Right ventricle myocardium inferior (tissue), 1 donor: ENCODE measurements at places on chromosomes 11 and 22. TPM values are rescaled to one million over a fixed set of nuclear protein-coding genes. Genes with fewer than 3 reads are reported as not detected.

DNA sequence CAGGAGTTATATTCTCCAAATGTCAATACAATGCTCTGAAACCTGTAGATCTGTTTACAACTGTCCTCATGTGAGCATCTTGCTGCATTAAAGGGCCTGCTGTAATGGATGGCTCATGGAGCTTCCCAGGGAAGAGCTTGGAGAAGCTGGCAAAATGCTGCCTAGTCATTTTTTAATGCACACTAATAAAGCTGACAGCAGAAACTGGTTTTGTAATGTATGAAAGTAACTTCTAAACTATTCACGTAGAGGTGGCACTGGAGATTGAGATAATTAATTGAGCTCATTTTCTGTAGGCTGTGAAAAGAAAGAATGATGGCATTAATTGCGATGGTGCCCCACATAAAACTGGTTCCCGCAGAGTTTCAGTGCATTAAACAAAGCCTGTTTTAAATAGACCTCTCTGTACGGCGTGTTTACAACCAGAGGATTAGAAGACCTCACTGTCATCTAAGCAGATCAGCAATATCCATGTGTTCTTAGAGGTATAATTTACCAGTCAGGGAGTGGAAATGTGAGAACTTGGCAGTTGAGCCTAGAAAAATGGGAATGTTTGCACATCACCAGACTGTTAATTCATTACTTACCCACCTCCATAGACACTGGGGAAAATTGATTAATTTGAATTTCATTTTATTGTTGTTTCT lies 16.0 kb downstream of the POLA2 start:
- DNase-seq: no peak

DNA sequence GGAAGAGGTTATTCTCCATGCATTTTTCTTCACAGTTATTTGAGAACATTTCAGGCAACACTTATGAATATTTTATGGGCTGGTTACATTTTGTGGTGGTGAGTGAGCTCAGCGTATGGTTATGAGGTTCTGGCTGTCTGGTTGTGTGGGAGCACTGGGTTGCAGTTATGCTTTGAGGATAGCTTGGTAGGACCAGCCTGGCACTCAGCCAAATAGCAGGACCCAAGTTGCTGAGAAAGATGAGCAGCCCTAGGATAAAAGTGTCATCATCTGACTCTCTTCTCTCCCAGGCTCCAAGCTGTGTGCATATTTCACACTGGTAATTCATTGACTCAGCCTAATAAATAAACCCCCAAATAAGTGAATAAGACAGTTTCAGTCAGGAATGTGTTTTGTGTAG lies 8.1 kb upstream of the SRSF8 start:
- DNase-seq: no peak

- no peak for DNase-seq
These were observed 37.7 kb upstream of the TFIP11 start for GRCh38 chr22:26549902-26550497.

- DNase-seq: no peak
These were observed 145.0 kb downstream of the CCDC34 start for GRCh38 chr11:27217948-27218420.

Gene OR8D4
- not detected for total RNA-seq

DNA sequence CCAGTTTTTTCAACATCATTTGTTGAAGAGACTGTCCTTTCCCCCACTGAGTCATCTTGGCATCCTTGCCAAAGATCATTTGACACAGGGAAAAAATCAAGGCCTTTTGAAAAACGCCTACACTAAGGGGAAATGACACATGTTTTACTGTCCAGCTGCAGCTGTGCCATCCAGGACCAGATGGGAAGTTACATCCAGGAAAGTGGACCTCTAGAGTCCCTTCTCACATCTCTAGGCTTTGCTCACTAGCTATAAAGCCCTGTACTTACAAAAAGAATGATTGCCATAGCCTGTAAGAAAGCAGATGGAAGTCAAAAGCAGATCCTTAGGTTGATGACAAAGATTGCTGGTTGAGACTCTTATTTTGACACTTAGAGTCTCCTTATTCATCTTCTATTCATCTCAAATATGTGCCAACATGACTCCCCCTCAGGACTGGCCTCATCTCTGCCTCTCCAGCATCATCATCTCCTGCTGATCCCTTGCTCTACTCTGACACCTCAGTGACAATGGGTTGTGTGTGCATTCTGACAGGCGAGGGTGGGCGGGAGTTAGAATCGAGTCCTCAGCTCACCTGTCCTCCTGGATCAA lies 22.8 kb downstream of the OSBP2 start:
- no peak for DNase-seq

- DNase-seq: no peak
These were observed 3.2 kb downstream of the TPST2 start for GRCh38 chr22:26586556-26587325.

DNA sequence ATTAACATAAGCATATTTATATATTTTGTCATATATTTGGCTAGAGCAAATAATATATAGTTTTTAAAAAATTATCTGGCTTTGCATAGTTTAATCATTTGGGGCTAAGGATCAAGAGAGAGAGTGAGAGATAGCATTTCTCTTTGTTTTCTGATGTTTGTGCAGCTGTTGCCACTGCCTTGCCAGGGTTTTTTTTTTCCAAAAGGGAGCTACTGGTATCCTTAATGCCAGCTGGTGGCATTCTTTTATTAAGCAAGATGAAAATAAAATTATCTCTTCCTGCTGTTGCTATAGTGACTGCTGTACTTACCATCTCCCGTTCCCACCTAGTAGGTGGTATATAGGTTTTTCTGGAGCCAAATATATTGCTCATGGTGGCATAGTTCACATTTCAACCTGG lies 793.3 kb upstream of the ARHGAP42 start:
- DNase-seq: no peak

Gene LRRN4CL
- total RNA-seq: 4.5 TPM

Gene FKBP2
- total RNA-seq: 50.6 TPM

GRCh38 chr11:74932797-74933196 lies 16.1 kb downstream of the XRRA1 start:
- no peak for DNase-seq

GRCh38 chr11:127233998-127234397 lies 233.4 kb upstream of the KIRREL3 start:
- no peak for DNase-seq

- no peak for DNase-seq
These were observed 5.9 kb downstream of the SIAE start for GRCh38 chr11:124667601-124668000.

DNA sequence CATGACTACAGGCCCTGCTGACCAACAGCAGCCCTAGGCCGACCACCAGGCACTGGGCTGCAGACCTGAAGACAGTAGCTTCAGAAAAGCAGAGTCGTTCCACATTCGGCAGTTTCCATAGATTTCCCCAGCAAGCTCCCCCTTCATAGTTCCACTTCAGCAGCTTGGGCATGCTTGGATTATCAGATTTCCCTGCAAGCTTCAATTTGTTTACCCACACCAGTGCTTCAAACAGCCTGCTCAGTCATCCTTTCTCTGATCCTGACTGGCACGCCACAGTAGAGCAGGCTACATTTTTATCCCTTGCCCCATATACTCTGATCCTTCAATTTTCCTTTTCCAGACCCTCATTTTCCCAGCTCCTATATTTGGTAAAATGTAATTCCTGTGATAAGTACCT lies 51.1 kb upstream of the CFAP300 start:
- DNase-seq: no peak

DNA sequence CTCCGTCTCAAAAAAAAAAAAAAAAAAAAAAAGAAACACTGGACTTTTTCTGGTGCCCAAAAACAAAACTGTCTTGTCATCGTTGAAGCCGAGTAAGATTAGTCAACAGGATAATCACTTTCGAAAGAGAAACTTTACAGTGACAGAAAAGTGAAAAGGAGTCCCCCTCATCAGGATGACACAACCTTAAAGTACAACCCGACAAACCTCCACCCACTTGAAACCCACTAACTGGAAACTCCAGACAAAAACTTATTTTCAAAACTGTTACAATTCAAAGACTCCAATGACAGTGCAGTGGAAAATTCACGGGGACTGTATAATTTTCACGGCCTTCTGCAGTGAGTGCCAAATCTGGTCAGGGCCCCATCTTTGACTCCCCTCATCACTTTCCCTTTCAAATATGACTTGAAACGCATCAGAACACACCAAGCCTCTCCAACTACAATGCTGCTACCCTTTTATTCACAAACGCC lies 1.3 kb downstream of the DENND5A start:
- no peak for DNase-seq

Gene MISFA
- 13.0 TPM for total RNA-seq

DNA sequence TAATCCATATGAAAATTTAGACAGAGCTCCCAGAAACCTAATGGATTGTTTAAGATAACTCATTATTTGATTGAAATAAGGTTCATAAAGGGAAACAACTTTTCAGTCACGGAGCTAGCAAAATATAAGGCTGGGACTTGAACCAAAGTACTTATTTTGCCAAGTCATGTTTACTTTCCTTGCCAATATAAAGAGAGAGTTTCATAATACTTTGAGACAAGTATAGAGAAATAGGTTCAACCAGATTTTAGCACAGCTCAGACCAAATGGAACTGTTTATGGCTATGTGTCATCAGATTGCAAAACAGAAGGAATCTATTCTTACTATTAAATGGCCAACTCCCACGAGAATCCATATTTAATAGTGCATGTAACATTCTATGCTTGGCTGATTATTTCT lies 1517.5 kb upstream of the TENM4 start:
- DNase-seq: no peak

Gene EHF
- 2.9 TPM for total RNA-seq

DNA sequence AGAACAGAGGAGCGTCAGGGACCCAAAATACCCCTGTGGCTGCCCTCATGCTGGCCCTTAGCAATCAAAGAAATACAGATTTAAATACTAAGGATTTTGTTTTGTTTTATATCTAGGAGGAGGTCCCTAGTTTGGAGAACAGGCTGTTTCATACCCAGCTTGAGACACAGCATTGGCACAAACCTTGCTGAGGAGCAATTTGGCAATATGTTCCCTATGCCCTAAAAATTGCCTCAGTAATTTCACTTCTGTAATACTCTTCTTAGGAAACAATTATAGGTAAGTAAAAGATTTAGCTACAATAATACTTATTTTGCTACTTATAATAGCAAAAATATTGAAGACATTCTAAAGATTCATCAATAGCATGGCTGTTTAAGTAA lies 37.0 kb downstream of the TSKU start:
- DNase-seq: no peak

Gene DEAF1
- 20.6 TPM for total RNA-seq

GRCh38 chr22:30920407-30920806 lies 48.2 kb downstream of the MORC2 start:
- DNase-seq: peak; percentile 88

- no peak for DNase-seq
These were observed 411.4 kb upstream of the FAT3 start for GRCh38 chr11:91813263-91813662.

- DNase-seq: no peak
These were observed 96.2 kb downstream of the TSPAN18 start for GRCh38 chr11:44823006-44823405.

DNA sequence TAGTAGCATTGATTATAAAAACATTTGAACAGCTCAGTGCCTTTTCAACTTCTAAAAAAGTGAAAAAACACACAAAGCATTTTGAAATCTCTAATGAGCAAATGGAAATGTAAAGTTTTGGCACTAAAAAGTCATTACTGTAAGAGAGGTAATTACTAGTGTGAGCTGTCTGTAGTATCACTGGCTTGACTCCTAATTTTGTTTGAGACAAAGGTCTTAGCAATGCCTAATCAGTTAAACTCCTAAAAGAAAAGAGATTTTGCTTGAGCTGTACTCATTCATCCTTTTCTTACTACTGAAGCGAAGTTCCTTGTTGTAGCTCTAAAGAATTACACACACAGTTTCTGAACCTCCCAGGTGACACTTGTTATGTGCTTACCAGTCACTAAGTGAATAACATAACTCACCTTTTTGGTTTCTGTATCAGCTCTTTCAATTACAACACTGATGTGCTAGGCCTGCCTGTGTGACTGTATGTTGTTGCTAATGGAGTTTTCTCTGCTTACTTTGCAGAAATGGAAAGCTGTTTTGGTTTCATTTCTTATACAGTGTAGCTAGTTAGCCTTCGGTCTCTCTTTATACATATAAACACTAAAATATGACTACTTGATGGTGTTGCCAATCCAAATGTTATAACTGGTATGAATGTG lies 924.4 kb upstream of the TENM4 start:
- no peak for DNase-seq

- DNase-seq: no peak
These were observed 256.0 kb upstream of the SESN3 start for GRCh38 chr11:95486979-95487378.

Gene NRIP3
- 0.76 TPM for total RNA-seq

Gene TRIM49
- total RNA-seq: not detected

- DNase-seq: no peak
These were observed 388.3 kb downstream of the NTM start for GRCh38 chr11:131758726-131759125.

DNA sequence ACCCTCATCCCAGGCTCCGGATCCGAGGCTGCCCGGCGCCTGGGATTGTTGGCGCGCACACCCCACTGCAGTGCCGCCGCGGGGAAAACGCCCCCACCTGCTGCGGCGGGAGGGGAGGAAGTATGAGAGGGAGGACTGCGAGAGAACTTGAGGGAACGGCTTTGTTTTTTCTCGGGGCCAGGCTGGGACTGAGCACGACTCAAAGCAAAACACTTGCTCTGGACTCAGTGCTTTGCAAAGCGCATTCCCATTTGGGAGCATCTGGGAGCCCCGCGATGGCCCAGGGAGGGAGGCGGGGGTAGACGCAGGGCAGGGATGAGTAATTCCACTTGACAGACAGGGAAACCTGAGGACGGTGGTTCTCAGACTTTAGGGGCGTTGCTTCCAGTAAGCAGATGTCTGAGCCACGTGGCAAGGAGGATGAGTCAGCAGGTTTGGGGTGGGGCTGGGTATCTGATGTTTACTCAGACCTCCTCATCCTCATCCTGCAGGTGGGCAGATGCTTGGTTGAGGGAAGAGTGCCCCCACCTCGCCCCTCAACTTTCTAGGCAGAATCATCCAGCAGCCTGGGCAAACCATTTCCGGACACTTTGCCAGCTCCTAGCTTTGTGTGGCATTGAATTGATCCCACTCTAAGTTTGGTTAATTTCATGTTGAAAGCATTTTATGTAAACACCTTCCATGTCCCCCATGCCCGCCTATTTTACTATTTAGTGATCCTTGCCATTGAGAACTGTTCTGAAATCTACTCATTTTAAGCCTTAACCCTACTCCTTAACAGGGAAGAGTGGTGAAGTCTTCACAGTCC lies 1.5 kb downstream of the MIAT start:
- DNase-seq: no peak

DNA sequence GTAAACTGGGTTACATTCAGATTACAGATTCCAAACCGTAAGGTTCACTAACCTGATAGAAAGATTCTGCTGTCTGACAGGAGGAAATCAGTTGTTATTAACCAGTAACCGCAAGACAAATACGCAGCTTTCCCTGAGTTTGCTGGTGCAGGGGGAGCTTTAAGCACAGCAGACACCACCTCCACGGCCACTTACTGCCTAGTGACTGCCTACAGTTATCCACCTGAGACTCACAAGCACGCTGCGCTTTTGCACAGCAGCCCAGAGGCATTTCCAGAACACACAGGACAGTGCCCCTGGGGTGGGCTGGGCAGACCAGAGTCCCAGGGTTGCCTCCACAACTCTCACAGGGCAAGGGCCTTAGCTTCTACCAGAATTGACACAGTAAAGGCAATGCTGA lies 90.9 kb downstream of the CTTN start:
- DNase-seq: no peak
